ENCODE measurements at places on chromosomes 2 and 18.

- no peak for DNase-seq
These were observed 199.2 kb upstream of the NT5C1B start for GRCh38 chr2:18788592-18788991.

GRCh38 chr2:166357068-166357949, 18.4 kb downstream of the SCN9A start:
- DNase-seq = no peak

- DNase-seq = no peak
These were observed 15.1 kb upstream of the SUCLG1 start for GRCh38 chr2:84474176-84474575.

DNA sequence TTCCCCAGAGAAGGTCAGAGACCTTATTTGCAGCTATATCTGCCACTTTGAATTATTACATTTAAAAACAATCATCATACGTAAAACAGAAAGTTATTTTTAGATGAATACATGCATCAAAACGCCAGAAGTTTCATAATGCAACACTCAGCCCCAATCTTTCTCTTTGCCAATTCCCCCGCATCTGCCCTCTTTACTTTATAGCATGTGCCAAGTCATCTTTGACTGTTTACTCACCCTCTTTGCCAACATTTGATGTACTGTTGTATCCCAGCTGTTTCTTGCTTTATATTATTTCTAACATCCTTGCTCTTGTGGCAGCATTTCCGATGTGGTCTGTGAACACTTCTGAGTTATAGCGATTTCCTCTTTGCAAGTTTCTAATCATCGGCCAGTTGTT, 86.2 kb downstream of the CRIM1 start:
- DNase-seq = no peak

GRCh38 chr2:27280826-27281225, 1.4 kb upstream of the TRIM54 start:
- DNase-seq = no peak
